Osteocyte (in vitro differentiated cells): ENCODE measurements at places on chromosomes 12 and 14.

DNA sequence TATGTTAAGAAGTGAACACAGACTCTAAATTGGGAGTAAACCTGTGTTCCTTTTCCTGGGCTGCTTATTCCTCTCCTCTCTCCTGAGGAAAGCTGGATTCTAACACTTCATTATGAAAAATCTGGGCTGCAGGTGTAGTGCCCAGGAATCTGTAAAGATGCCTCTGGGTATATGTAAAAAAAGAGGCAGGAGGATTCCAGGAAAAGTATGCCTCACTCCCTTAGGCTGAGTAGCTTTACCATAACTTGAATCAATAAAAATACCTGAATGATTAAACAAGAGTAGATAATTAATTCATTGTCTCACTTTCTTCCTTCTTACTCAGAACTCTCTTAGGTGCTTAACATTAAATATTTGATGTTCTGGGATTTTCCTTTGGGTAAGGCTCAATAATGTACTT lies 185.1 kb downstream of the GRIP1 start:
- no peak for DNase-seq

- DNase-seq, result no peak
These were observed 55.4 kb downstream of the ARL6IP4 start for GRCh38 chr12:123035841-123036240.

GRCh38 chr14:57656853-57657252 lies 163.2 kb upstream of the CCDC198 start:
- DNase-seq, result no peak

- DNase-seq, result no peak
These were observed 42.1 kb upstream of the FAM222A start for GRCh38 chr12:109671502-109671901.

DNA sequence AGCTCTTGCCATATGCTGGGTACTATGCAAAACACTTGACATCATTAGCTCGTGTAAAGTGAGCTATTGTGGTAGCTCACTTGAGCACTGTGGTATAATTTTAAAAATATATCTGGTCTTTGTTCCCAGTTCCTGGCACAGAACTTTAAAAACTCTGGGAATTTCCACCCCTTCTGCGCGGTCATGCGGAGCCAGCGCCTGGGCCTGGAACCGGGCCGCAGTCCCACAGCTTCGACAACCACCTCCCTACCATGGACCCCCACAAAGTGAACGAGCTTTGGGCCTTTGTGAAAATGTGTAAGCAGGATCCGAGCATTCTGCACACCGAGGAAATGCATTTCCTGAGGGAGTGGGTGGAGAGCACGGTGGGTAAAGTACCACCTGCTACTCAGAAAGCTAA lies 123.1 kb downstream of the NUAK1 start:
- DNase-seq, result no peak

DNA sequence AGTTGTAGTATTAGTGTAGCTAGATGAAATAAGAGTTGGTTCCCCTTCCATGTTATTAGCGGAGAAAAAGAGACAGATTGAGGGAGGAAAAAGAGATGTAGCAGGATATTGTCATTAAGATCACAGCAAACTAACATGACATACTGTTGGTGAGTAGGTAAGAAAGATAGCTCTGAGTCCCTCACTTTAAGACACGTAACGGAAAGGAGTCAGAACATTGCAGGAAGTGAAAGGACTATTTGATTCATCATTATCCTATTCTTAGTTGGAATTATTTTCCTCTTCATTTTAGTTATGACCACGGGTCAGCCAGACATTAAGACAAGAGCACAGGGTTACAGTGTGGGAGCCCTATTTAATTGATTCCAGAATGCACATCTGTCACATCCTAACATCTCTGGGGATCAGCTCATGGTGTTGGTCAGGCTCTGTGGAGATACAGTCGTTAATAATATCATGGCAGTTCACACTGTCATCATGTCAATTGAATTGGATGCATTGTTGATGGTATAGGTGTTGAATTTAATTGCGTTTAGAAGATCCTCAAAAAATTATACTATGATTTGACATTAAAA lies 55.0 kb downstream of the TMX1 start:
- no peak for DNase-seq

- DNase-seq, result no peak
These were observed 1032.2 kb upstream of the SEL1L start for GRCh38 chr14:82565825-82566224.
